Hematopoietic multipotent progenitor cell treated with erythropoietin and hydrocortisone succinate and interleukin-3 and kit ligand, for 17 days (in vitro differentiated cells): ENCODE measurements at places on chromosomes 4 and X.

- no peak for DNase-seq
Measured at GRCh38 chr4:137454767-137455166, 77.5 kb downstream of the PCDH18 start.

DNA sequence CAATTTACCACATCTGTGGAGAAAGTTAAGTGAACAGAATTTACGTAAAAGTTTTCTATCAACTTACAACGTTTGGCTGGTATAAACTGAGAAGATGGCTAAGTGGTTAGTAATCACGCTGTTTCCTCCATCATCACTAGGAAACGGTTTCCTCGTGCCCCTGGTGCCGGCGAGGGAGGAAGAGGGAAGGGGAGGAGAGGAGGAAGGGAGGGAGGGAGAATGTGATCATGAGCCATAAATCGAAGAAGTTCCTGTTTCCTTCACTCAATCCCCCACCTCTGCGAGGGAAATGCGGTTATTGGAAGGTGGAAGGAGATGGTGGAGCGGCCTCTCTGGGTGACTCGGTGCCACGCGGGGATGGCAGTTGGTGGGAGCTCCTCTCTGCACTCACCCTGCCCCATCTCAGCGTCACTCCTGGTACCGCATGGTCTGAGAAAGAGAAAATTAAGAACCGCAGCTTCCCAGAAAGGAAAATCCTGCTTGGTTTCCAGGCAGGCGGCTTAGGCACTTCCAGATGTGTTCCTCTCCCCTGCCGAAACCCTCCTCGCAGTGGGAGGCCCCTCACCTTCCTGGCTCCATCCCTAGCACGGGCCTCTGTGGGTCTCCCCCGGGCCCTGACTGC lies 216.8 kb downstream of the AFAP1 start:
- no peak for DNase-seq

DNA sequence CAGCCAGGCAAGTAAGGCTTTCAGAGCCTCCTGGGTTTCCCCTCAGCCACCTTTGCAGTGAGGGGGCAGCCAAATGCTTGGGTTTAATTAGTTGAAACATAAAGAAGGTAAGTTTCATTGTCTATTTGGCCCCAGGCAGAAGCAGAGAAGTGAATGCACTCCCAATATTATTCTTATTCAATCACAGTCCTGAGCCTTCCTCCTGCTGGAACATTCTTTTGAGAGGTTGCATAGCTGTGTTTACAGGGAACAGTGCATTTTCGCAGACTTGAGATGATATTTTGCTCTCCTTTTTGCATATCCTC lies 13.9 kb downstream of the SLC2A9 start:
- no peak for DNase-seq

DNA sequence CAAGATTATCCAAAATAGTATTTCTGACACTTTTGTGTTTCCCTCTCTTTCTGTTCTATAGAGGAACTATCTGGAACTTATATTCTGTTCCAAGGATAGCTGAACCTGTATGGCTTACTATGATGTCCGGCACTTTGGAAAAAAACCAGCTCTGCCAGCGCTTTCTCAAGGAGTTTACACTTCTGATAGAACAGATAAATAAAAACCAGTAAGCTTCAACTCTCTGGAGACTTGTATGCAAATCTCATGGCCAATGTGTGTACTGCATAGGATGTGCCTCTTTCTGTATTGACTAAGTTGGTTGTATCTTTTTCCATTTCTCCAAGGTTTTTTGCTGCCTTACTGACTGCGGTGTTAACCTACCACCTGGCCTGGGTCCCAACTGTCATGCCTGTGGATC lies 92.5 kb downstream of the FNIP2 start:
- no peak for DNase-seq

- no peak for DNase-seq
Measured at GRCh38 chrX:29911673-29912072, 303.7 kb upstream of the MAGEB2 start.

GRCh38 chrX:136166221-136166855 lies 19.0 kb downstream of the FHL1 start:
- no peak for DNase-seq

DNA sequence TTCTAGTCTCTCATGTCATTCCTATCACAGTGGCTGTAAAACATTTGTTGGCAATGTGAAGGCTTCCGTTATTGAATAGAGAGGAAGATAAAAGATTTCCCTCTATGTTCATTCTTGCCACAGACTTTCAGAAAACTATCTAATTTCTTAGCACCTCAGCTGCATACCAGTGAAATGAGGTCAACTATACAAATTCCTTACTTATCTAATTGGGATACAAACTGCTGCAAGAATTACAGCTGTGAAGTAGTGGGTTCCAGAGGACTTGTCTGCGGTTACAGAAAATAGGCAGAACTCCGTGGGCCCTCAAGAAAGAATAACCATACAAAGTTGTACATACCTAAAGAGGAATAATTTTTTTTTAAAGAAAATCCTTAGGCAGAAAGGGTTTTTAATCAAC lies 175.8 kb downstream of the PPP1R2C start:
- no peak for DNase-seq

DNA sequence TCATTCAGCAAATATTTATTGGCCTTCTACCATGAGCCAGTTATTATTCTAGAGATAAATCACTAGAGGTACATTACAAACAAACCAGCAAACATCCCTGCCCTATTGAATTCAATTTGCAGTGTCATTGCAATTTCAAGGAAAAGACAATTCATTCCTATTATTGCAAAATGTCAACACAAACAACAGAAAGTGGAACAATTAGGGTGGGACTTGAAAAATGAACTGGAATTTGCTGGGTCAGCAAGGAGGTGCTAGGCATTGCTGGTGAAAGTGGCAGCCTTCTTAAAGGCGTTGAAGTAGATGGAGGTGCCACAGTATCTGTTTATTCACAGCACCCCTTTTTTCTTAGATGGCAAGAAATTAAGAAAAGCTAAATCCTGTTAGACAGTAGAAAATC lies 224.0 kb upstream of the BMP3 start:
- DNase-seq, result no peak

DNA sequence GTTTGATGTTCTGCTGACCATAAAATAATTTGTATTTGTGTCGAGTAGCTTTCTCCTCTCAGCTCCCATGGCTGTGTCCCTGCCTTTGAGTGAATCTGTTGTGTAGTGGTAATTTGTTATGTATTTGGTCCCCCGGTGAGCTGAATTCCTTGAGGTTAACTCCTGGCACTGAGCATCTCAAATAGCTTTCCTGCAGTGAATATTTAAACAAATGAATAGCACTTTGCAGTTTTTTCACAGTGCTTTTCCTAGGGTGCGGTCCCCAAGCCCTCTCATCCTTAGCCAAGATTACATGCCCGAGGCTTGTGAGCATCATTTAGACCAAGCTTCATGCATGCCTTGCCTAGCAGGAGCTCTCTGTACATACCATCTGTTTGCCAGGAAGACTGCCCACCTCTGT lies 74.2 kb downstream of the CLDN34 start:
- DNase-seq, result no peak

- no peak for DNase-seq
Measured at GRCh38 chr4:39486221-39486804, 27.5 kb downstream of the LIAS start.
